ENCODE measurements at places on chromosomes 2 and 18.
A peak's percentile ranks its signal among the peaks of the same experiment; 100 is the strongest.

DNA sequence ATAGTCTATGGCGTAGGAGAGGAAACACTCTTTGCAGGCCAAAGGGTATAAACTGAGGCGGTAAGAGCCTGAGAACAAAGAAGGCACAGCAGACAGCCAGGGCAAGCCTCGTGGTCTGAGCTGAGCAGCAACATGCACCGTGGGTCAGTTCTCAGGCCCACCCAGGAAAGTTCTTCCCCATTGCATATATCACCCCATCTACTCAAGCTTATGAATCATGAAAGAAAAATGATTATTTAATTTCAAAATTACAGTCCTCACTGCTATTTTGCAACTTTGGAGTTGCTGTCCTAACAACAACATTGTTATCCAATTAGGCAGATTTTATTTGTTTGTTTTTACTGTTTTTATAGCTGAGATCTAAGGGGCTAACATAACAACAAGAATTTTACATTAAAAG, 54.7 kb upstream of the RIOK3 start:
- no peak for DNase-seq

GRCh38 chr2:85213404-85213803, 80.2 kb downstream of the TCF7L1 start:
- DNase-seq = no peak

DNA sequence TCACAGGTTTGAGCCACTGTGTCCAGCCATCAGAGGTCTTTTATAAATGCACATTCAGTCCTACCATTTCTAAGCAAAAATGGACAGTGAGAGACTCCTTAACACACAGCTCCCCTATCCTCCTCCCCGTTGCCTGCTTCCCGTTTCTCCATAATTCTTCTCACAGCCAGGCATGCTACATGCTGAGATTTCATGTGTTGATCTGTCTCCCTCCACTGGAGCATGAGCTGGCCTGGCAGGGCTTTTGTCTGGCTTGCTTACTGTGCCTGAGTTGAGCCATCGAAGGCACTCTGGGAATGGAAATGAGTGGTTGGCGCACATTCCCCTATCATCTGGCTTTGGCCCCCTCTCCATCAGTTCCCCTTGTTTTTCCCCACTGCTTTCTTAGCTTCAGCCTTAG, 413.5 kb downstream of the PTPRM start:
- DNase-seq = no peak

DNA sequence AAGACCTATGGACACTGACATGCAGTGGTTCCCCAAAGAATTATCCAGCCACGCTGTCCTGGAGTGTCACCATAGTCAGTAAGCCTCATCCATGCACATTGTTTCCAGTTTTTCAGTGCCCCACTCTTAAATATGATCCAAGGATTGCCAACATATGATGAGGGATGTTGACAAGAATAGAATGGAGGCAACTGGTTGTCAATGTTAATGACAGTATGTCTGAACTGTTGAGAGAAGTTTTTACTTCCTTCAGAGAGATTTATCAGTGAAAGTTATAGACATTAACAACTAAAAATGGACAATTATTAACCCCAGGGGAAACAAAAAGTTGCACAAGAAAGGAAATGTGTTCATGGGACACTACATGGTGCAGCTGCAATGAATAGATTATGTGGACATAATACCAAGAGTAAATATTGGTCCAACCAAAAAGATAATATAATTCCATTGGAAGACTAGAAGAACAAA, 69.9 kb downstream of the CYP26B1 start:
- no peak for DNase-seq

GRCh38 chr18:76686737-76687231, 135.6 kb upstream of the ZNF236 start:
- DNase-seq = peak; percentile 52

DNA sequence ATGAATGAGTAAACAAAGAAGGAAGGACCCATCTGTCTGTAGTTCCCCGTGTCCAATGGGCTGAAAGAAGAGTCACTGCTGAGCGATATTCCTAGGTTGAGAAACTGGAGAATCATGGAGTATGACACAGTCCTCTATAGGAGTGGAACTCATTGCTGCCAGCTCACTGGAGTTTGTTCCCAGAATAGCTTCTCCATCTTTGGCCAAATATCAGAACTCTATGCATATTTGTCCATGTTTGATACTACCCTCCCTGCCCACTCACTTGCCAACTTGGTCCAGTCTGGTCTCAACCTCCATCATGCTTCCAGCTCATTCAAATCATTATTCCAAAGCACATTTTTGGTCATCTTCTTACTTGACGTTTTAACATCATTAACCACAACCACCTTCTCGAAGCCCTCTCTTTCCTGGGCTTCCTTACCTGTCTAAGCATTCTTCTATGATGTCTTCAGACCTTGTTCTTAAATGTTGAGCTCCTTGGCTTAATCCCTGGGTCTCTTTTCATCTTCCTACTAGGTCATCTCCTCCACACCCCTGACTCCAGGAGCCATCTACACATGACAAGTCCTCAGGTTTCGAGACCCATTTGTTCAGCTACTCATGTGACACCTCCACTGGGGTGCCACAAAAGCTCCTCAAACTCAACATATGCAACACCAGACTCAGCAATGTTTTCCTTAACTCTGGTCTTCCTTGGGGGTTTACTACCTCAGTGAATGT, 221.6 kb downstream of the MYCN start:
- DNase-seq = no peak

DNA sequence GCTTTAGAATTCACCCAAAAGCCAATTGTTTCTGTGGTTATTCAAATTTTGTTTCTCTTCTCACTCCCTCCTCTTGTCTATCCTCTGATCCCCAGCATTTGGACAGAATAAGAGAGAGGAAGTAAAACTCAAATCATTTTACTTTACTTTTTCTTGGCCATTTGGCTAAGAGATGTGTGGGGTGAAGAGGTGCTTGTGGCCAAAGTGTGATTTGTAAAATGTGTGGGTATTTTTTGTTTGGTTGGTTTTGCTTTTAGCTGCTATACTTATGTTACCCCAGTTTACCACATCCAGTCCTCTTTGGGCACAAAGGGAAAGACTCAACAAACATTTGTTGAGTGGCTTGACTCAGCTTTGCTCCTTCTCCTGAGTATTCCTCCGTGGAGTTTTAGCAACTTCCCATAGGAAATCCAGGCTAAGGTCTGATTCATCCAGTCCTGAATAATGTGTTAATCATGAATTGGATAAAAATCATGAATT, 109.1 kb upstream of the CYP1B1 start:
- DNase-seq = no peak

DNA sequence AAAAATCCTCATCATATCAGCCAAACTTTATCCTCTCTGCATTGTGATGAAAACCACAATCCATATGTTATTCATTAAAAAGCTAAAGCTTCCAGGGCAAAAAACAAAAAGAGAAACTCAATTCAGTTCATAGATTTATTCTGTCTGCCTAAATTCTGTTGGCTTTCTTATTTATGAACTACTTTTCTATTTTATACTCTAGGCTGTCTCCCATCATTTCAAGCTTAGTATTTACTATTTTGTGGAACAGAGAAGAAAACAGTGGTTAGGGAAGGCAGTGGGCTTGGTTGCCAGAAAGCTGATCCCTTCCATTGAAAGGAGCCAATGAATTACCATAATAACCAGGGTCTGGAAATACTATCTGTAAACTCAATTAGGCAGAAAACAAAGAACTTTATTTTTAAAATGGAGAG, 71.8 kb downstream of the RAPH1 start:
- DNase-seq = no peak

GRCh38 chr2:236749346-236749745, 179.7 kb downstream of the ACKR3 start:
- DNase-seq = no peak

GRCh38 chr2:238897911-238898311, 50.0 kb downstream of the TWIST2 start:
- no peak for DNase-seq

- no peak for DNase-seq
These were observed 1.3 kb upstream of the CHRNA1 start for GRCh38 chr2:174765576-174765975.

- DNase-seq = no peak
These were observed 308.7 kb upstream of the SALL3 start for GRCh38 chr18:78670778-78671391.

DNA sequence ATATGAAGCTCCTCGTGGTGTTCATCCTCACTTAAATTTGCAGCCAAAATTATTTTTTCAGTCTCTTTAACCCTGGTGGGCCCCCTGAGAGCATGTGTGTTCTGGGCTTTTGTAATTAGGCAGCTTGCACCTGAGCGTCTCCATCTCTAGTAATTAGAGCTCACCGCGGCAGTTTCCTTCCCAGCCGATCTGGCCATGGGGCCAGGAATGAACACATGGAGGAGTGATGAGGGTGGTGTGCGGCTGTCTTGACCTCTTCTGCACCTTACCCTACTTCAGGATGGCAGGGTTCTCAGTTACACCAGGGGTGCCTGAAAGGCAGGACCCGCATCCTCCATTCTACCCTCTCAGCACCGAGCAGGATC, 98.5 kb downstream of the AFF3 start:
- no peak for DNase-seq

DNA sequence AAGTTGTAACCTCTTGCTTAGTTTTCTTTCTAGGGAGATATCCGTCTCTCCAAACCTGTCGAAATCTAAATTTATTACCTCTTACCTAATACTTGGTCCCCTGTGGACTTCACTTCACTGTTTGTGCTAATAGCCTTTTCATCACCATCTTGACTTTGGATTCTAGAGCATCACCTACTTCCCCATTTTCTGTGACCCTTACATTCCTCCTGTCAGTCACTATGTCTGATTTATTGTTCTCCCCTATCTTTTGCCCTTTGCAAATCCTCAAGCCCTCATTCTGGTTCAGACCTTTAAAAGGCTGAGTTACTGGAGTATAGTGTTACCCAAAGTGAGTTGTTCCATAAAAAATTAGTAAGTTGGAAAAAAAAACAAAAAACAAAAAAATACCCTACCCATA, 7.5 kb downstream of the MYO1B start:
- no peak for DNase-seq

GRCh38 chr2:165566008-165566407, 96.5 kb downstream of the CSRNP3 start:
- no peak for DNase-seq

DNA sequence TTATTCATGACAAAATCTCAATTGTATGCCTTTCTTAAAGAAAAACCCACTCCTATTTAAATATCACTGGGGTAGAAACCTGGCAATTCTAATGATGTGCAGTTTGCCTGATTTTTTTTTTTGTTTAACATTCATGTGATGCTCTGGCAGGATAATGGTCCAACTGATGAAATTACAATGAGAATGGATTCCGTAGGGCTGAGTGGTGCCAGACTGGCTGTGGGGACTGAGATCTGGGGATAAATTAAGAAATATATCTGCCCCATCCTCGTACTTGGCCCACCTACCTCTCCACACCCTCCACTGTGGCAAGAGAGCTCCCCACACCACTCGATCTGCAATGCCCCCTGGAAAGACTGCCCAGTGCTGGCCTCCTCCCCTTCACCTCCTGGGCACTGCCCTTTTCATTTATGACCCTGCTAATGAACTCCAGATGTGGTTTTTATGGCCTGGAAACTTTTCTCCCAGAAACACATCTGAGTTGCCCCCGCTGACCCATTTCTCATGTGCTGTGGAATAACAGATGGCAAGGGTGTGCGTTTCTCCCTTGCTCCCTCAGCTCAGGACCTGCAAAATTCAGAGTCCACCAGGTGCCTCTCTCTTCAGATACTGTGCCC, 33.0 kb upstream of the RPL37A start:
- no peak for DNase-seq

DNA sequence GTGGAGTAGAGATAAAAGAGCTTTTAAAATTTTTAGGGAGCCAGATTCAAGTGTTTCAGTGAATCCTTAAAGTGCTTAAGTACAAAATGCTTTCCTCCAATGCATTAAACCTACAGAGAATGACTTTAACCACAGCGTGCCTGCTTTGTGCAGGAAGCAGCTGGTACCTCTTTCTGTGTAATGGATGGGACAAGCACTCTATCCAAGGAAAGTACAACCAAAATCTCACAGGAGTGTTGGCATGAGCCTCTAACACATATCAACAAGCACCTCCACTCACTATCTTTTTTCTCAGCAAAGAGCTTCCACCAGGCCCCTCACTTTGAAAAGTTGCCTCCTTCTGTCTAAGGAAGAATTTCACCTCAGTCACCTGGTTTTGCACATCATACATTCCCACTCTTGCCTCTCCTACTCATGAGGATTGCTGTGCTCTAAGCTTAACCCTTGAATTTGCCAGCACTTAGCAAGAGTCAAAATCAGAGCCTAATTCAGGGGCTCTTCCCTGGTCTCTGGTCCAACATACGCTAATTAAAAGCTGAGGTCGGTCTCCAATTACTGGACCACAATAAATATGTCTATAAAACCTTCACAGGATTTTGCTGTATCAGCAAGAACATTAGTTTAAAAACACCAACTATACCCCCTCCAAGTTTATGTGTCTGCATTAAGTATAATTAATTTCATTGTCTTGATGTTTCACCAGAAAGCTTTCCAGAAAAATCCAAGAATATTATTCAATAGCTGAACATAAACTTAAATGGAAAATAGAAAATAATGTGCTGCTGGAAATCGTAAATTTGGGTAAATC, 68.9 kb downstream of the ZNF521 start:
- DNase-seq = no peak

GRCh38 chr2:218984239-218985020, 554 bp downstream of the FEV start:
- no peak for DNase-seq

GRCh38 chr2:152405206-152406118, 70.5 kb downstream of the FMNL2 start:
- DNase-seq = no peak

DNA sequence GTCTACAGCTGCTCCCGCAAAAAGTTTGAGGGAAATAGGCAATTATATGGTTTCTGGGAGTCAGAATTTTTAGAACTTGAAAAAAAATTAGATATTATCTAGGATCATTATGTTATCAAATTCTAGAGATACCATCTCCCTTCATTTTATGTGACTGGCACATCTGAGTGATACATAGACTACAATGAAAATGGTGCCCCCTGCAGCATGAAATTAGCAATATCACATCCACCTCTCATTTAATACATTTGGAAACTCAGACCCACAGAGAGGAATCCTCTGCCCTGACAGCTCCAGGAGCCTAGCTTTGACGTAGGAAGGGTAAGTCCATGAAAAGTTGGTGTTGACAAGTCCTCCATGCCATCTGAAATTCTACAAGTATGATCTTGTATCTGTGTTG, 381.6 kb downstream of the SUCLG1 start:
- DNase-seq = peak; percentile 22

DNA sequence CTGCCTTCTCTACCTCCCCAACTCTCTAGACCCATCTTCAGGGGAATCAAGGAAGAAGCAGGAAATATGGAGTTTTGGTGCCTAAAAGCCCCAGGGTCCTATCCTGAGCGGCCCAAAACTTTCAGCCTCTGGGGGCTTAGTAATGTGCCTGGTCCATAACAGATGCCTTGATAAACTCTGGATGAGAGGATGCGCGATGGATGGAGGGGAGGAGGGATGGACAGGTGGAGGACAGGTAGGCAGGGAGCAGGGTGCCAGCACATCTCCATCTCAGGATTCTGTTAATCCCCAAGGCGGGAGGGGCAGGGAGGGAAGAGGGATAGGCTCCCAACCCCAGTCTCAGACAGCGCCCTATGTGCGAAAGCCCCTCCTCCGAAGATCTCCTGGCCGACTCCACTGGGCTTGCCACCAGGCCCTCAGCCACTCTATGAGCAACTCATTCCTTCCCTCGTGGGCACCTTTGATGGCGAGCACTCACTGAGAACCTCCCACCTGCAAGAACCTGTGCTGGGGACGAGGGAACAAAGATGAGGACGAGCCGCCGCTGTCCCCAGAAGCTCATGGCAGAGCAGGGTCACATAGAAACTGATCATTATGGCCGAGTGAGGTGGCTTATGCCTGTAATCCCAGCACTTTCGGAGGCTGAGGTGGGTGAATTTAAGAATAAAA, 23.1 kb downstream of the HS1BP3 start:
- no peak for DNase-seq

- no peak for DNase-seq
These were observed 32.1 kb upstream of the PTMA start for GRCh38 chr2:231676243-231676642.

Measured in activated naive CD4-positive, alpha-beta T cell treated with anti-CD3 and anti-CD28 coated beads, Interleukin-2, amount 10 ng/mL, durations not matched to agents 7 days and 5 days (primary cell).